Fibroblast of lung (primary cell): ENCODE measurements at places on chromosomes 6 and 20. TPM values are rescaled to one million over a fixed set of nuclear protein-coding genes. Genes with fewer than 3 reads are reported as not detected.

BMP6 gene
- under 0.01 TPM in 2 replicates for total RNA-seq

ADGRB3 gene
- 0.33 and 0.77 TPM in 2 replicates for total RNA-seq

OLIG3 gene
- total RNA-seq, result not detected in 2 replicates

RSPH4A gene
- total RNA-seq, result under 0.01 and 0.17 TPM in 2 replicates

GMPR gene
- 7.2 and 13.2 TPM in 2 replicates for total RNA-seq

TPBG gene
- total RNA-seq, result 24.9 and 31.0 TPM in 2 replicates

FAM83C gene
- not detected in 2 replicates for total RNA-seq

FANCE gene
- total RNA-seq, result 10.3 and 10.7 TPM in 2 replicates

TMEM200A gene
- total RNA-seq, result 44.2 and 51.7 TPM in 2 replicates

CRNKL1 gene
- 32.7 and 37.8 TPM in 2 replicates for total RNA-seq

DNA sequence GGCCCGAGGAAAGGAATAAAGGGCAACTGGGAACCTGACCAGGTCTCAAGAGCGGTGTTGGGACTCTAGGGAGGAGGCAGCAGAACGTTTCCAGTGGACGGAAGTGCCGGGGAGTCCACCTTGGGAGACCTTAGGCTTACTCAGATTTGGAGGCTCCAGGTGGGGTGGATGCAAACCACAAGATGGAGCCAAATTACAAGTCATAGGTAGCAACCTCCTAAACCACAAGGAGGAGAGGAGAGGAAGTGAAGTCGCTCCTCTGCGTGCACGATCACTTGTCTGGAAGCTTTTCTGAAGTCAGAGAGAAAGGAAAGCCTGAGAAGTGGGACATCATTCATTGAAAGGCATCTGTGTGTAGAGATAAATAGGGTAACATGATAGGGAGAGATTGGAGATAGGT, 9.3 kb downstream of the HLA-DOA start:
- DNase-seq, result no peak

DNA sequence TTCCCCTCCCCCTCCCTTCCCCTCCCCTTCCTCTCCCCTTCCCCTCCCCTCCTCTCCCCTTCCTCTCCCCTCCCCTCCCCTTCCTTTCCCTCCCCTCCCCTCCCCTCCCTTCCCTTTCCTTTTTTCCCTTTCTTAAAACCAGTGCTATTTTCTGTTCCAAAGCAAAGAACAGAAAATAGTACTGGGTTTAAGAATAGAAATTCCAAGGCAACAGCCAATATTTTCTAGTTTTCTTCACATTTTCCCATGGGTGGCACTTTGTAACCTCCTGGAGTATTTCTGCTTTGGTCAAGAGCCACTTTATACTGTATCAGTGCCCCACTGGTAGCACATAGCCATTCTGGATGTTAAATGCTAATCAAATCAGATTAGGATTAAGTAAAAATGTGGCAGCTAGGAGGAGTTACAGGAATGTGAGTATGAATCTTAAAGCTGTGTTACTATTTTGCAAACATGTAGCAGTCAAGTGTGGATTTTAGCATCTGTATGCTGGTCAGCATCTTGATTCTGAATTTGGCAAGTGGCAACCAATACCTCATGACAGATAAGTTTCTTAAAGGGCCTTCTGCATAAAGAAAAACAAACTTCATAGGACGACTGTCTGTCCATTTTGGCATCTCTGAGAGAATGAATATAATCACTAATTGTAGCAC, 126.4 kb downstream of the CEP57L1 start:
- no peak for DNase-seq

- no peak for DNase-seq
Observed at GRCh38 chr6:77074037-77074713, 389.1 kb downstream of the HTR1B start.

DNA sequence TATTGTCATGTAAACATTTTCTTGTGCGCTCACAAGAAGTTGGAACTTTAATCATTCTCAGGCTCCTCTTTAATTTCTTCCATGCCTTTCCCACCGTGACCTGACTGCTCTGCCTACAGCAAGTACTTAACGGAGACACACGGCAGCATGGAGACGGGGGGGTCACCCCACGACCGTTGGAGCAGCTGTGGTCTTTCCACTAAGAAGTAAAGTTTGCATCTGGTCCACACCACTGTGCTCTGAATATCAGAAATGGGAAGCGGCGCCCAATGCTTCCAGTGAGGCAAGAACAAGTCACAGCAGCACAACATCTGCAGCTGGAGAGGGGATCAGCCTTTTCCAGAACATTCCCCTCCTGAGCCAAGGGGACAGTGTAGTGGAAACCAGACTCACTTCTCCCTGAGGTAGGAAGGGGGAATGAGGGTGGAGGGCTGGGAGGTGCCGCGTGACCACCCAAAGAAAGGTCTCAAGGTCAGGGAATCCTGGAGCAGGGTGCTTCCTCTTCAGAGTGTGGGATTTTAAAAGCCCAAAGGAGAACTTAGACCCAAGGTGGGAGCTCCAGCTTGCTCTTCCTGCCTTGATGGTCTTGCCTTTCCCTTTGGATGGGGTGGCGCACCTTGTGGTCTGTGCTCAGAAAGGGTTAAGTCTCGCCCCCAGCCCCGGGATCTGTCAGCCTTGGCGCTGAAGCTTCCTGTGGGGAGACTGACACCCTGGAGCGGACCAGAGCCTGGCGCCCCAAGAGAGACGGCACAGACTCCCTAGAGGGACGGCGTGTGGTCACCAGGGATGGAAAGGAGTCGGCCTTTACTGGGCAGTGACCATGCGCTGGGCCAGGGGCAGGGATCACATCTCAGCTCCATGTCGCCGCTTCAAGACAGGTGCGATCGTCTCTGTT, 25.6 kb upstream of the SMOC2 start:
- DNase-seq, result no peak

DNA sequence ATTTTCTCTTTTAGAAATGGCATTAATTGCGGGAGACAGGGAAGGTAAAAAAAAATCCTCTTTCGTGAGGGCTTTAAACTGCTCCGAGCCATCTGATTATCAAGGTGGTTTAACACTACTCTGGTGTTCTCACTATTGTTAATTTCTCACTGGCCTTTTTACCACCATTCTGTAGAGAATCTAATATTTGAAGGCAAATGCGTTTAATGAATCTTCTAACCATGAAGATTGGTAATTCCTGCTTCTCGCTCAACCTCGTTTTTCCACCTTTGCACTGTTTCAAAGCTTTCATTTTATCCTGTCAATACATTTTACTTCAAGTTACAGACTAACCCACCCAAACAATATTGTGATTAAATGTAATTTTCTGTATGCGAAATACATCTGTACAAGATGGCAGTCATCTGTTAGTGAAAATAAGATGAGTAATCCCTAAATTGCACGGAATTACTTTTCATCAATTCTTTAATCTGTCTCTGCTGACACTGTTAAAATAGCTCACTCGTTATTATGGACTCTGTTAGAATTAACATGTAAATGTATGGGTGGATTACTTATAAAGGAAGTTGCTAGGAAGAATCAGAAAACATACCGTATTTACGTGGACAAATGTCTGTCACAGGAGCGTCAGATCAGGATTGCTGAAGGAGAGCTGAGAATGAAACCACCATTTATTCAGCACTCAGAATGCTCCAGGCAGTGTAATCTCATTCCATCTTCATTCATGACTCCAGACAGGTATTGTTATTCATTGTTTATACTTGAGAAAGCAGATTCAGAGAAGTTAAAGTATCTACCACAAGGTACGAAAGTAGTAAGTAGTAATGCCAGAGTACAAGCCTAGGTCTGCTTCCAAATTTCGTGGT, 1.1 kb upstream of the LCA5 start:
- peak; percentile 25 for DNase-seq

GRCh38 chr20:37282556-37282955, 6.9 kb upstream of the MANBAL start:
- peak; percentile 80 for DNase-seq

GRCh38 chr6:113564371-113565171, 292.6 kb upstream of the MARCKS start:
- DNase-seq, result peak; percentile 94

- DNase-seq, result no peak
Observed at GRCh38 chr6:146441907-146442306, 101.7 kb upstream of the RAB32 start.

DNA sequence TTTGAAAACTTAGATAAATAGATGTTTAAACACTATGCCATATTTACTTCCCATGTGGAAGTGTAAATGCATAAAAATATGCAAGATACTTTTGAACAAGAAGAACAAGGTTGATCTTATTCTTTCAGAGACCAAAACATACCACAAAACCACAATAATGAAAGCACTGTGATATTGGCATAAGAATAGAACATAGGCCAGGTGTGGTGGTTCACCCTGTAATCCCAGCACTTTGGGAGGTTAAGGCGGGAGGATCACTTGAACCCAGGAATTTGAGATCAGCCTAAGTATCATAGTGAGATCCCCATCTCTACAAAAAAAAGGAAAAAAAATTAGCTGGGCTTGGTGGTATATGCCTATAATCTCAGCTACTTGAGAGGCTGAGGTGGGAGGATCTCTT, 66.5 kb downstream of the KCNS1 start:
- no peak for DNase-seq

DNA sequence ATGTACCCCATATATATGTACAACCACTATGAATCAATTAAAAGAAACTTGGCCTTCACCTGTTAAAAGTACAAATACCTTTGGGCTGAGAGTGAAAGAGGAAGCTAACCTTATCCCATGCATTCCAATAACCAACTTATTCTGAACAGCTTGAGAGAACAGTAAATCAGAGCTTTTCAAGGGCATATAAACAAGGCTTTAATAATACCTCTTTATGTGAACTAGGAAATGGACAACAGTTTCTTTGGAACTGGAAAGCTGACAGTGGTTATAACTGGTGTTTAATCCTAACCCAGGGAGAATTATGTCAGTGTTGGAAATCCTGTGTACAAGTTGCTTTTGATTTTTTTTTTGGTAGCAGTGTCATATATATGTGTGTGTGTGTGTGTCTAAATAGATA, 170.5 kb downstream of the TFAP2B start:
- no peak for DNase-seq

- no peak for DNase-seq
Observed at GRCh38 chr20:33032555-33032954, 1.1 kb downstream of the BPIFB6 start.

DNA sequence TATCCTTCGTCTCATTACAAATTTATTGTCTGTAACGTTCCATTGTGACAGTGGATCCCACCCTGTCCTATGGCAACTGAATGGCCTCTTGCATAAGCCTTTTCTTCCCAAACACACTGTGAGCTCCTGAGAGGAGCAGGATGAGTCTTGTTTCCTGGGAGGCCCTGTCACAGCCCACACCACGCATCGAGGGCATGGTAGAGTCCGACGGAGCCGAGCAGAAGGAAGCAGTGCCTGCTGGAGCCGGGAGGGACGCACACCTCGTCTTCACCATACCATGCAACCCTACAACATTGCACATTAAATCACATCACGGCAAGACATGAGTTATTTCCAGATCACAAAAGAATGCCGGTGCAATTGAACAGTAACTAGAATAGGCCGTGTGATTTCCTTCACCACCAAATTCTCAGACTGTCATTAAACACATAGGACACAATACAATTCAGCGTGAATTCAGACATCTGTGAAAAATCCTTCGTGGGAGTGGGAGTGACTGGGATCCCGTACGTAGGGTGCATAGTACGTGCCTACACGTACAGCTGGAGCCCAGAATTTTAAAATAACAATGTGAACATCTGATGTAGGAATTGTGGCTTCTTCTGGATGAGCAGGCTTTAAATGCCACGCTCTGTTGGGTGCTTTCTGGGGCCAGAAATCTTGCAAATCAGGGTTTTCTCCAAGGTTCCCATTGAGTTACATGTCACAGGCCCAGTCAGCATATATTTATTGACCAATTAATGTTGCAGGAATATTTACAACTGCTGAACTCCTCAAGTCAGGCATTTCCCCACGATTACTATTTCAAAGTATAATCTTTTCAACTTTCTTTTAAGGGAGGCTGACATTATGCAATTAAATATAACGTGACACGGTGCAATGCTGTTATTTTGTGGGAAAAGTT, 201.8 kb downstream of the TTLL2 start:
- DNase-seq, result no peak

GRCh38 chr6:89081129-89081422, 525 bp downstream of the PNRC1 start:
- no peak for DNase-seq

DNA sequence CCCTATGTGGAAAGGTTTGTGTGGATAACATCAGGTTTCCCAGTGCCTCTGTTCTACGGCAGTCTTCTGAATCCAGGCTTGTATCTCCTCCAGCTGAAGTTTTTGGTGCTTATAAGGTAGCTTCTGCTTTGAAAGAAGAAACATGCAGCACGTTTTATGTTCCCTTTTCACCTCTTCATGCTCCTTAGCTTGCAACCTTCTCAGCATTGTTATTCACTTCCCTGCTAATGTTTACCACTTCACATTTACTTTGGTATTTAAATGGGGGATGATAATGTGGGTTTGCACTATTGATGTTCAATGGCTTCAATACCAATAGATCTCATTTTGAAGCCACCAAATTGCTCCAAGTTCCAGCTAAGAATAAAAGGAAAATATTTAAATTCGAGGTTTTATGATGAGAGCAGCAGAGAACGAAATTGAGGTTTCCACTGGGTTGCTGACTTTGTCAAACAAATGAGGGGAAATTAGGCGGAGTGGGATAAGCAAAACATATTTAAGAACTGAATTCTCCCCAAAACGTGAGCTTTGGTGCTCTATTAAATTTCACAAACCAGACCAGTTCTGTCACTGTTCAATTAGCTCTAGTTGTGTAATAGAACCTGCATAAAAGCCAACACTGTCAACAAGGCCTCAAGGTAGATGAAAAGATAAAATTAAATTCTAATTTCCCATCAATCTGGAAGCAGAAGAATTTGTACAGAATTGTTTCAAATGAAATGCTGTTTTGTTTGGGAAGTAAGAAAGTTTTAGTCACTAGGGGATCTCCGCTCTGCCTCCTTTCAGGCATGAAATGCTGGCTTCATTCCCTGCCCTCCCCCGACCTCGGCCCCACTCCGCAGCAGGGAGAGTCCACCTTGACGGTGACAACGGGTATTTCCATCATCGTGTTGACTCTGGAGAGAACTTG, 1.4 kb downstream of the IL22RA2 start:
- DNase-seq, result no peak
